OCI-M1 (cell line): ENCODE measurements at places on chromosomes 3 and 15.

DNA sequence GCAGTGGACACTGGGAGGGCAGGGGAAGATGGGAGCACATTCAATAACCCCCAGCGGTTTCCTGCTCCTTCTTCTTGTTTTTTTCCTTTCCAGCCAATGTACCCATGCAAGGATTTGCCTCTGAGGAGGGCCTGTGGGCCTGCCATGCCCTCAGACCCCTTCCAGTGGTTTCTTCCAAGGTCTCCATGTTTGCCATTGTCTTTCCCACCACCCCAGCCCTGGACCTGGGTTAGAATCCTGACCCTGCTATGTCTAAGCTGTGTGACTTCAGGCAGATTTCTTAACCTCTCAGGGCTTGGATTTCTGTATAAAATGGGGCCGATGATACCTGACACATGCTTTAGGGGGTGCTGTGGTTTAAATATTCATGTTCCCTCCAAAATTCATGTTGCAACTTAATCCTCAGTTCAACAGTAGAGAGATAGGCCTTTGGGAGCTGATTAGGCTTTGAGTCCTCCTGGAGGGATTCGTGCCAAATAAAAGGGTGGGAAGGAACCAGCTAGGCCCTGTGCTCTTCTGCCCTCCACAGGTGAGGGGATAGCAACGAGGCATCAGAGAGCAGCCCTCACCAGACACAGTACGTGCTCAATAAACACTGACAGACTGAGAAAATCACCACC lies 46.3 kb upstream of the FLNB start:
- peak; percentile 66 for DNase-seq

- DNase-seq: peak; percentile 56
Observed at GRCh38 chr15:57031605-57032004, 113.2 kb downstream of the TCF12 start.

DNA sequence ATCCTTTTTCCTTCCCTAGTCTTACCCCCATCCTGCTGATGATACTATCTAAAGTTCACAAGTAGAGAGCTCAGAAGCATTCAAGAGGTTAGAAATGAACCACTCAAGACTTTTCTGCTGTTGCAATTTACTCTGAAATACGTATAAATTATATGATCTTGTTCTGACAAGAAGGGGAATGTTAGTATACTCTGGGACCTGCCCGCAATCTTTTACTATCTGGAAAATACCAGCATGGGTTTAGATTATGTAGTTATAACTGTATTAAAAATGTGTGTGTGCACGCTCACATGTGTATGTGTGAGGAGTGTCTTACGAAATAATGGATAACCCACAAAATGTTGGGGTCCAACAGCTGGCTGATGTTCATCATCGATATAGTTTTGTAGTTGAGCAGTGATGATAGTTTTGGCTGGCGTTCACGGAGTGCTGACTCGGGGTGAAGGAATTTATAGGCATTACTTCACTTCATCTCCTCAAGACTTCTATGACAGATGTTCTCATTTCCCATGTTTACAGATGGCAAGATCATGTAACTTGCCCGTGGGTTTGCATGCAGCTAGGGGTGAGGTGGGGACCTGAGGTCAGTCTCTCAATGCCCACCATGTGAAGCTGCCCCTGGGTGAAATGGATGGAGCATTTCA lies 297.5 kb upstream of the LYSMD4 start:
- DNase-seq: no peak

GRCh38 chr3:30535525-30535924 lies 70.9 kb upstream of the TGFBR2 start:
- no peak for DNase-seq

GRCh38 chr3:99211309-99211708 lies 309.8 kb upstream of the DCBLD2 start:
- peak; percentile 52 for DNase-seq

DNA sequence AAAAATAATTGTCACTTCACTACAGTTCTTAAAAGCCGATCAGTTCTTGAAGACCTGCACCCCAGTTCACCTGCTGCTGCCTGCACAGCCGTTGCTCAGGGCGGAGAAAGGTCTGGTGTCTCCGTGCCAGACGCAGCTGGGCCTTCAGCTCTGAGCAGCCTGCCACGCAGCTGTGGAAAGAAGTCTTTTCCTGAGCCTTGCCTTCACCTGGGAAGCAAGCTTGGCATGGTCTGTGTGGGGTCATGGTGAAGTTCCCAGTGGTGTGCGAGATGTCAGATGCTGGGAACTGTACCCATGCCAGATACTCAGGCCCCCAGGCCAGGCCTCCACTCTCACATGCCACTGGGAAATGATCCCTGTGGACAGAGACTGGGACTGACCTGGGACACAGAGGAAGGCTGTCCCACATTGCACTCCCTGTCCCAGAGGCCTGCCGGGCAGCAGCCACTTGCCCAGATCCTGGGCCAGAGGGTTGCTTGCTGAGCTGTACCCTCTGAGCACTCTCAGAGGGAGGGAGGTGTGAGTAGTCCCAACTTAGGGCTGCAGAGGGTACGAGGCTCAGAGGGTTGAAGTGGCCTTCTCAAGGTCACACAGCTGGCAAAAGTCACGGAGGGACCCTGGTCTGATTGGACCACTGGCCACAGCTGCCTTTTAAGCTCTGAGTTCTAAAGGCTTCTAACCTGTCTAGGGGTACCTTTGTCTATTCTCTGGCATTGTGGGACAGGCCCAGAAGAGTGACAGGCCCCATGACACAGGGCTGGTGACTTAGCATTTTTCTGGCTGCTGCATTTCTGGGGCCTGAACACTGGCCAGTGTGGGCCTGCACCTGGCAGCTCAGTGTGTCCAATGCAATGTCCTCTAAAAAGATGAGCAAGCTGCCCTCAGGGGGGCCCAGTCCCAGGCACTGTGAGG lies 55.4 kb downstream of the KLF13 start:
- DNase-seq: no peak

- no peak for DNase-seq
Observed at GRCh38 chr3:194368918-194369317, 625 bp downstream of the LRRC15 start.

- peak; percentile 83 for DNase-seq
Observed at GRCh38 chr15:64681424-64682024, 93.9 kb downstream of the RBPMS2 start.

GRCh38 chr3:59510576-59510975 lies 460.8 kb upstream of the CFAP20DC start:
- DNase-seq: no peak

- DNase-seq: no peak
Observed at GRCh38 chr15:87686339-87686738, 570.2 kb downstream of the NTRK3 start.

DNA sequence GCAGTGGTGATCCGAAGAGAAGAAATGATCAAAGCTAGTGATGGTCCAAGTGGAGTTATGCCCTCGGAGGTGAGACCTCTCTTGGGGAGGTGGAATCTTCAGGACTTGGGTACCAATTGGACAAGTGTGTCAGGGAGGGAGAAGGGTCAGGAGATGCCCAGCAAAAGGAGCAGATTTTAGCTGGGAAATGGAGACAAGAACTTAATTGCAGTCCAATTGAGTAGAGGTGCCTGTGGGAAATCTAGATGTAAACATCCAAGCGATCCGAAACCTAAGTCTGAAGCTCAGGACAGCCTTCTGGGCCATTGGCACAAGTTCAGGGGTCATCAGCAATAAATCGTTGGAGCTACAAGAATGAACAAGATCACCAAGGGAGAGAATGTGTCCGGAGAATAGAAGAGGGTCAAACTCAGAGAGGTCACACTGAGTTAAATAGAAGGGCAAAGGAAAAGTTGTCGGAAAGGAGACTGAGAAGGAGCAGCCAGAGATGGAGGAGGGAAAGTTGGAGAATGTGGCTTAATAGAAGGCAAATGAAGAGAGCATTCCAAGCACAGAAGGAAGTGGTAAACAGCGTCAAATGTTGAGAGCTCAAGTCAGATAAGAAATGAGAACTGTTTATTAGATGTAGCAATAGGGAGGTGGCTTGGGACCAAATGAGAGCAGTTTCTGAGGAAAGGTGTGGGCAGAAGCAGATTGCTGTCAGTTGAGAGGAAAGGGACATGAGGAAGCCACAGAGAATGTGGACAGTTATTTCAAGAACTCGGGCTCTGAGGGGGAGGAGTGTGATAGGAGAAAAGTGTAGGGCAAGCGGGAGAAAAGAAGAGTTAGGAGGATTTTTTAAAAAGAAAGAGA lies 64.2 kb upstream of the FNDC3B start:
- peak; percentile 85 for DNase-seq

GRCh38 chr3:141493184-141493583 lies 6.4 kb downstream of the RASA2 start:
- no peak for DNase-seq

DNA sequence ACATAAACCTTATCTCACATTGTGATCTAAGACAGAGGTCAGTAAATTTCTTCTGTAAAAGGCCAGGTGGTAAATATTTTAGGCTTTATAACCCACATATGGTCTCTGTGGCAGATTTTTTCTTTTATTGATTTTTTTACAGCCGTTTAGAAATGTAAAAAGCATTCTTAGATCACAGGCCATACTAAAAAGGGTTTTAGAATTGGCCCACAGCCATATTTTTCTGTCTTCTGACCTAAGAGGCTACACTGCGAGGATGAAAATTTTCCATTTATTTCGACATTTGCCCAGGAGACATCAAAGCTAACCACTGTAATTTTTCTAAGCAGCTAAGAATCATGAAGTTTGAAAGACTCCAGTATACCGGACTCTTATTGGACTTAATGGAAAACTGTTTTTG lies 377.2 kb upstream of the SGO1 start:
- DNase-seq: no peak

GRCh38 chr3:30426293-30426993 lies 180.0 kb upstream of the TGFBR2 start:
- no peak for DNase-seq

- DNase-seq: no peak
Observed at GRCh38 chr15:35691173-35691761, 145.3 kb upstream of the DPH6 start.

DNA sequence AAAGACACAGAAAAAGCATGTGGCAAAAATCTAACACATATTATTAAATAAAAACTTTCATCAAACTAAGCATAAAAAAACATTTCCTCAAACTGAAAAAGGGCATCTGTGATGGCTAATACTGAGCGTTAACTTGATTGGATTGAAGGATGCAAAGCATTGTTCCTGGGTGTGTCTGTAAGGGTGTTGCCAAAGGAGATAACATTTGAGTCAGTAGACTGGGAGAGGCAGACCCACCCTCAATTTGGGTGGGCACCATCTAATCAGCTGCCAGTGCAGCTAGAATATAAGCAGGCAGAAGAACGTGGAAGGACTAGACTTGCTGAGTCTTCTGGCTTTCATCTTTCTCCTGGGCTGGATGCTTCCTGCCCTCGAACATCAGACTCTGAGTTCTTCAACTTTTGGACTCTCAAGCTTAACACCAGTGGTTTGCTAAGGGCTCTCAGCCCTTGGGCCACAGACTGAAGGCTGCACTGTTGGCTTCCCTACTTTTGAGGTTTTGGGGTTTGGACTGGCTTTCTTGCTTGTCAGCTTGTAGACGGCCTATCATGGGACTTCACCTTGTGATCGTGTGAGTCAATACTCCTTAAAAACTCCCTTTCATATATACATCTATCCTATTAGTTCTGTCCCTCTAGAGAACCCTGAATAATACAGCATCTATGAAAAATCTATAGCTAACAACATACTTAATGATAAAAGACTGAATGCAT lies 45.4 kb downstream of the DAZL start:
- DNase-seq: no peak

GRCh38 chr15:21271566-21271965 lies 168.7 kb downstream of the POTEB3 start:
- DNase-seq: no peak

GRCh38 chr3:162103808-162104207 lies 607.2 kb downstream of the OTOL1 start:
- no peak for DNase-seq

DNA sequence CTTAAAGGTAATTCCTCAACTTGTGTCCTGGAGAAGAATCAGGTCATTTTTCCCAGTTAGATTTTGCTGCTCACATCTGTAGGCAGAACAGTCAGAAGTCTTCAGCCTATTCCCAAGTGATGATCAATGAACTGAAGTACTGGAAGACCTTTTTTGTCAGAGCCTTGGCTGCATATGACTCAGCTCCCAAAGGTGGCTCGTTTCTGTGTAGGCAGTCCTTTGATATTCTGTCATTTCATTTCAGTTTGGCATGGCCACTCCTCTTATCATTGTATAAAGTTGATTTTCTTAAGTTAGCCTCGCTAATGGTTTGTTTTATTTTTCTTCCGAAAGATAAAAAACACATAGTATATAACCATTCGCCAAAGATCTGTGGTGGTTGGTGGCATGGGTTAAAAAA lies 90.7 kb downstream of the KLHL25 start:
- DNase-seq: peak; percentile 38
